ENCODE measurements at places on chromosomes 1 and 21. TPM values are rescaled to one million over a fixed set of nuclear protein-coding genes. Genes with fewer than 3 reads are reported as not detected.

GRCh38 chr1:228120857-228121489 is 11.9 kb upstream of the MRPL55 start:
- no peaks in the 10 kb centered on the region for H3K36me3 ChIP-seq
- H3K27me3 ChIP-seq = no peaks in the 10 kb centered on the region
- DNase-seq = no peak
- no peak overlapping the region for H3K27ac ChIP-seq
- H3K4me3 ChIP-seq = no peak overlapping the region

GRCh38 chr1:81922955-81923354 is 122.2 kb downstream of the ADGRL2 start:
- H3K27me3 ChIP-seq = no peaks in the 10 kb centered on the region
- no peak for DNase-seq
- no peak overlapping the region for H3K4me3 ChIP-seq
- no peak overlapping the region for H3K27ac ChIP-seq
- peaks cover 18% of the 10 kb centered on the region for H3K4me1 ChIP-seq
- H3K36me3 ChIP-seq = no peaks in the 10 kb centered on the region

GRCh38 chr1:178581351-178582303 is 68.7 kb downstream of the TEX35 start:
- H3K27me3 ChIP-seq = no peaks in the 10 kb centered on the region
- no peak for DNase-seq
- H3K4me1 ChIP-seq = no peaks in the 10 kb centered on the region
- no peaks in the 10 kb centered on the region for H3K36me3 ChIP-seq
- no peak overlapping the region for H3K4me3 ChIP-seq
- no peak overlapping the region for H3K27ac ChIP-seq

- no peaks in the 10 kb centered on the region for H3K27me3 ChIP-seq
- H3K4me1 ChIP-seq = peaks cover 70% of the 10 kb centered on the region
- H3K36me3 ChIP-seq = no peaks in the 10 kb centered on the region
- H3K4me3 ChIP-seq = peak overlapping the region; percentile 14
- DNase-seq = peak; percentile 95
Measured at GRCh38 chr1:156502894-156503697, 2.5 kb upstream of the MEF2D start.

DNA sequence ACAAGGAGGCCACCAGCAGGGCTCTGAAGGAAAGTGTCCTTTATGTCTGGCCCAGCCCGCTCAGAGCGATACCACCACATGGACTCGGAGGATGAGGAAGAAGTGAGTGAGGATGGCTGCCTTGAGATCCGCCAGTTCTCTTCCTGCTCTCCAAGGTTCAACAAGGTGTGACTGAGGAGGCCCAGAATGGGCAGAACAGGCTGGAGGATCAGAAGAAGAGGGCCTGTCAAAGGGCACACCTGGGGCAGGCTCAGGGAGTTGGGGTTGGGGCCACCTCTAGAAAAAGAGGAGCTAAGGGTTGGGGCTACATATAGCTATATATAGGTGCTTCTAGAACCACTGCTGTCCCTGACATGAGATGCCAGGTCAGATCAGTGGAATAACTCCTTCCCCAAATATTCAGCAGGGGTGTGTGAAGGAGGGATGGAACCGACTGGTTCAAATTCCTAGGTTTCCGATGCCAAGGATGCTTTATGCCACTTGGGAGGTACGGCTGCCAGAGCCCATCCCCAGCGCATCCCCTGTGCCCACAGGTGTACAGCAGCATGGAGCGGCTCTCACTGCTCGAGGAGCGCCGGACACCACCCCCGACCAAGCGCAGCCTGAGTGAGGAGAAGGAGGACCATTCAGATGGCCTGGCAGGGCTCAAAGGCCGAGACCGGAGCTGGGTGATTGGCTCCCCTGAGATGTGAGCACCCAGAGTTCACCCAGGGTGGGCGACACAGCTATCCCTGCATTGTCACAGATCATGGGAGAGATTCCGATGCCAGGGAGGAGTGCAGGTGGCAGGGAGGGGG is 102.2 kb downstream of the PIK3R3 start:
- no peak for DNase-seq
- no peaks in the 10 kb centered on the region for H3K27me3 ChIP-seq
- no peak overlapping the region for H3K4me3 ChIP-seq
- H3K4me1 ChIP-seq = peaks cover 2% of the 10 kb centered on the region
- peaks cover 55% of the 10 kb centered on the region for H3K36me3 ChIP-seq

The FCGR1A gene
- 12.8 TPM for total RNA-seq

The TSPAN2 gene
- 5.2 TPM for total RNA-seq
